Right ventricle myocardium inferior (tissue), 1 donor: ENCODE measurements at places on chromosomes 5 and 9. TPM values are rescaled to one million over a fixed set of nuclear protein-coding genes. Genes with fewer than 3 reads are reported as not detected.

SLC6A3 gene
- total RNA-seq, result not detected

BNC2 gene
- total RNA-seq, result 4.3 TPM

RAB3C gene
- total RNA-seq, result 0.92 TPM

PCDHAC2 gene
- total RNA-seq, result 0.30 TPM

PIP5KL1 gene
- not detected for total RNA-seq

GRCh38 chr5:62585751-62586150 is 7.1 kb downstream of the LRRC70 start:
- DNase-seq, result no peak

DNA sequence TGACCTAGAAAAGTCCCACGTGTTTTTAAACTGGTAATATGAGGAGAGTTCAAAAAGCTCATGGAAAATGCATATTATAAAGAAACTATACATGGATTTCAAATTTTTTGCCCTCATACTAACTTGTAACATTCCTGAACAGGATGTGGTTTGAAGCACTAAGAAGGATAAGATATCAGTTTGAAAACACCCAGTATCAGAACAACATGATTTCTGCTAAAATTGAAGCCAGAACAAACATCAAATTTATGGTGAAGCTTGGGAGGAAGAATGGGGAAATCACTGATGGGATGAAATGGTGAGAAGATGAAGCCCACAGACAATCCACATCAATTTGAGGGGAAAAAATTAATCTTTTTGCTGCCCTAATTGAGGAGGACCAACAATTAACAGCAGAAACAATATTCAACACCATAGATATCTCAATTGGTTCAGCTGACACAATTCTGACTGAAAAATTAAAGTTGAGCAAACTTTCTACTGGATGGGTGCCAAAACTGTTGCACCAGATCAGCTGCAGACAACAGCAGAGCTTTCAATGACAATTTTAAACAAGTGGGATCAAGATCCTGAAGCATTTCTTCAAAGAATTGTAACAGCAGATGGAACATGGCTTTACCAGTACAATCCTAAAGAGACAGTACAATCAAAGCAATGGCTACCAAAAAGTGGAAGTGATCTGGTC is 113.2 kb upstream of the SNX2 start:
- no peak for DNase-seq

- DNase-seq, result no peak
Measured at GRCh38 chr5:72144762-72145161, 37.5 kb downstream of the MAP1B start.

- DNase-seq, result no peak
Measured at GRCh38 chr9:37944671-37945481, 40.9 kb upstream of the SLC25A51 start.

DNA sequence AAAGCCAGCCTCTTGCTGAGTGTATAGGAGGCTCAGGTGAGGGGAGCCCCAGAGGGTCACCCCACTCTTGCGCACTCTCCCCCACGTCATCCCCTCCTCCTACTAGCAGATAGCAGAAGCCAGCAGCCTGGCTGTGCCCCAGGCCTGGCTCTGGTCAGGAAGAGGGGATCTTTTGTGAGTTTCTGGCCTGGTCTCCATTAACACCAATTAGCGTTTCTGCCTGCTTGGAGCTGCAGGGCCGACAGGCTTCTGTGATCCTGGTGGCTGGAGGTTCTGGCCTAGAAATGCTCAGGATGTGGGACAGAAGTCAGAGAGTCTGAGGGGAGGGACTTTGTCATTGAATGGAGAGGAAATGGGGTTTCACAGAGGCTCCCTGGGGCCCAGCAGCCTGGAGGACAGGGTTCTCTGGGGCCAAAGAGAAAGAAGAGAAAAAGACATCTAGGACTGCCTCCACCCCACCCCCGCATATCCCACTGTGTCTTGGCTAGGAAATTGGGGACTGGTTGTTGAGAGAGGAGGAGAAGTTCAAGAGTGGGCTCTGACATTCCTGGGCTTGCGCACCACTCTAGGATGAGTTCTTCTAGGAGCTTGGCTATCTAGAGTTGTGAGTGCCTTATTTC is 47.5 kb upstream of the ARAP3 start:
- DNase-seq, result no peak

DNA sequence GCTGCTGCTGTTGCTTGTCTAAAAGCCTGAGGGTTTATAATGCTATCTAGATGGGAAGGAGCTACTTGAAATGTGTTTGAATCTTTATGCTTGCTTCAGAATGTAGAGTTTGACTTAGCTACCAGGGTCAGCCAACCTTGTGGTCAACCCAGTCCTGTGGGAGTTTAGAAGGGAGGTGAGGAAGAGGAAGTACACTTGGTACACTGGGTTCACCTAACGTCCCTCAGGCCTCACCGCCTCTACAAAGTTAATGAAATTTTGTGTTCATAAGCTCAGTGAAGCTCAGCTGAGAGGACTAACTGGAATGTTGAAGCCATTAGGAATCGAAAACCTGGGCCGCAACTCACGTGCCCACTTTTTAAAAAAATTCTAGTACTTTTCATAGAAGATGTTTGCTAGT is 10.7 kb downstream of the IQGAP2 start:
- DNase-seq, result no peak
